ENCODE measurements at places on chromosomes 5 and 9.

GRCh38 chr9:8265281-8265680, 465.7 kb upstream of the DMAC1 start:
- no peak for DNase-seq

GRCh38 chr5:91266184-91266705, 116.9 kb downstream of the ARRDC3 start:
- peak; percentile 17 for DNase-seq

DNA sequence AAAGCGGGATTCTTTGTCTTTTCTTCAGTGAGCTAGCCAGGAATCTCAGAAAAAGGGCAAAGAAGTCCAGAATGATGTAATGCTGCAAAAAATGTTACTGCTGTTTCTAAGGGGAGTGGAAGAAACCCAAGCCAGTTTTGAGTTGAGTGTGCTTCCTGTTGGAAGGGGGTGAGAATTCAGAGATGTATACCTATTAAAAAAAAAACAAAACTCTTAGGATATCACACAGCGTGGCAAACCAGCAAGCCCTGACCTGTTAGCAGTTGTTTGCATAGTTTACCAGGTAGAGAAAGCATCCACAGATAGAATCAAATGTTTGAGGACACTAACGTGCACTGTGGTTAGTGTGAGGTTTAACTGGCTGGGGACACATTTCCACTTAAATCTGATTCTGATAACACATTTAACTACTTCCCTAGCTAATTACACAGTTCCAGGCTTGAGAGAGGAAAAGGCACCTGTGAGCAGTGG, 11.4 kb downstream of the BASP1 start:
- no peak for DNase-seq

GRCh38 chr5:56550227-56550626, 265.1 kb upstream of the MAP3K1 start:
- peak; percentile 3 for DNase-seq

GRCh38 chr5:53739111-53739510, 178.7 kb downstream of the NDUFS4 start:
- DNase-seq = no peak

DNA sequence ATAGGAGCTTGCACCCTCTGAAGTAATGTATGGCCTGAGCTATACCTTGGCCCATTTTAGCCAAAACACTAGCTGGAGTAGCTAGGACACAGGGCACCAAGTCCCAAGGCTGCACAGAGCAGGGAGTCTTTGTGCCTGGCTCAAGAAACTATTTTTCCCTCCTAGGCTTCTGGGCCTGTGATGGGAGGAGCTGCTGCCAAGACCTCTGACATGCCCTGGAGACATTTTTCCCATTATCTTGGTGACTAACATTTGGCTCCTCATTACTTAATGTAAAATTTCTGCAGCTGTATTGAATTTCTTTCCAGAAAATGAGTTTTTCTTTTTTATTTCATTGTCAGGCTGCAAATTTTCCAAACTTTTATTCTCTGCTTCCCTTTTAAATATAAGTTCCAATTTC, 1099.2 kb downstream of the CDH18 start:
- DNase-seq = no peak

GRCh38 chr5:142314109-142314508, 10.7 kb downstream of the SPRY4 start:
- no peak for DNase-seq

GRCh38 chr5:91848453-91848852, 465.3 kb upstream of the ARRDC3 start:
- DNase-seq = no peak

DNA sequence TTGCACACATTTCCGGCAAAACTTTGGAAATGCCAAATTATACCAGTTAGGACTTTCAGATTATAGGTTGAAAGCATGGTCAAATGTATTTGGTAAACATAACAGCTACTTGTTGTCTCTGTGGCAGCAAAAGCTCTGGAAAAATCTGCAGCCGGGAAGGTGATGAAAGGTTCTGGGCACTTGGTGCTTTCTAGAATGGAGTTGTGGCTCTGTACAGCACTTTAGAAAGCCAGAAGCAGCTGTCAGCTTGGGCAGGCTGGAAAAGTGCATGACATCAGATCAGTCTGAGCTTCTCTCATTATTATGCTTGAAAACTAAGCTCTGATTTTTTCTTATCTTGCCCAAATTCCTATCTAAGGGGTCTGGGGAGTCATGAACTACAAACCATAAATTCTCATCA, 118.6 kb upstream of the MAST4 start:
- DNase-seq = no peak

DNA sequence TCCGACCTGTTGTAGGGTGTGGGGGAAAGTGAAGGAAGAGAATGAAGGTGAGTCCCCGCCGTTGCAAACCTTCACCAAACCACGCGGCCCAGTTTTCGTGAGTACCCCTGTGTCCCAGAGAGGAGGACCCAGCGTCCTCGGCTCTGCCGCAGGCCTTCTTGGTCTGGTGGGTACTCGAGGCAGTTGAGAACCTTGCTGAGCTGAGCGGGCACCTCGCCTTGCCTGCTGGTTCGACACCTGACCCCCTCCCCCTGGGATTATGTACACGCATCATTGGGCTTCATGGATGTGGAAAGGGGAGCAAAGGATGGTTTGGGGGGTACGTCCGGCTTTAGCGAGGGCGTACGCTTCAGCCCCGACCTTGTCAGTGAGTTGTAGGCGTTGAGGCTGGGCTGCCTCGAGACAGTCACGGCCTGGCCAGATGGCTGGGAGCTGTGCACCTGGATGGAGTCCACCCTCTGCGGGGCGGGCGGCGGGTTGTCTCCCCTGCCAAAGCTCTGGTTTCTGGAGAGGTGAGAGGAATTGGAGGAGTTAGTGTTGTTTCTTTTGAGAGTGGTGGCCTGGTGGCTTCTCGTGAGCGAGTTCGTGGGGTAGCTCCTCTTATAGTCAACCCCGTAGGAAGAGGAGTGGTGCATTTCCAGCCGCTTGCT, 128.1 kb downstream of the SEMA6A start:
- DNase-seq = no peak

DNA sequence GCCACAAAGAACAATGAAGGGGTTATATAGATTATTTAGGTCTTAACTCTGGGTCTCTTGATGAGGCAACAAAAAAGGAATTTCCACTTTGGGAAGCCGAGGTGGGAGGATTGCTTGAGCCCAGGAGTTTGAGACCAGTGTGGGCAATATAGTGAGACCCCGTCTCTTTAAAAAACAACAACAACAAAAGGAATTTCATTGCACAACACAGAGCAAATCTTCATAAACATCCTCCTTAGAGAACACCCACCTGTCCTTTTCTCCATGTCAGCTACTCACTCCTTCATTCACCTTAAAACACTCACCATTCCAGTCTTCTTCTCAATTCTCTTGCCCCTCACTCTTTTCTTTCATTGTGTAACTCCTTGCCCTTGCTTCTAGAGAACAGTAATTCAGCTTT, 39.8 kb upstream of the CEMIP2 start:
- DNase-seq = no peak
